Cardiac septum (tissue), 1 donor: ENCODE measurements at places on chromosomes 16 and 17. TPM values are rescaled to one million over a fixed set of nuclear protein-coding genes. Genes with fewer than 3 reads are reported as not detected.
A peak's percentile ranks its signal among the peaks of the same experiment; 100 is the strongest.

ARHGDIG gene
- 2.8 TPM for total RNA-seq

DNA sequence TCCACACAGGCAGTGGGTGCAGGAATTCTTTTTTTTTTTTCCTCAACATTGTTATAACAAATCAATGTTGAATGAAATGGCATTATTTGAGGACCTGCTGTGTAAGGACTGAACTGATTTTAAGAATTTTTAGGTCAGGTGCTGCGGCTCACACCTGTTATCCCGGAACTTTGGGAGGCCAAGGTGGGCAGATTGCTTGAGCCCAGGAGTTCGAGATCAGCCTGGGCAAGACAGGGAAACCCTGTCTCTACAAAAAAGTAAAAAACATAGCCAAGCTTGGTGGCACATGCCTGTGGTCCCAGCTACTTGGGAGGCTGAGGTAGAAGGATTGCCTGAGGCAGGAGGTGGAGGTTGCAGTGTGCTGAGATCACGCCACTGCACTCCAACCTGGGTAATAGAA lies 12.4 kb downstream of the MPRIP start:
- DNase-seq: peak; percentile 57

DNA sequence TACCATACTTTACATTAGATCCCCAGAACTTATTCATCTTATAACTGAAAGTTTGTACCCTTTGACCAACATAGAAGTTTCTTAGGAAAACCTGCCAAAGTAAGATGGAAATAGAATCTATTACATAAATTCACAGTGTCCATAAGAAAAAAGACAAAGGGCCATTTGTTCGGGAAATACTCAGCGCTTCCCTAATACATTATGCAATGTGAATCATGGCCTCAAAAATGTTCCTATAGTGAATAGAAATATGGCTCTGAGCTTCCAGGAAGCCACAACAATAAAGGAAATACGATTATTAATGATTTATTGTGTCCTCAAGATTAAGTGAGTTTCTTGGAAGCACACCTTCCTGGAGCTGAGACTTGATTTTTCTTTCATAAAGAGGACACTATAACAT lies 51.5 kb downstream of the GPRC5B start:
- DNase-seq: no peak

- DNase-seq: no peak
Observed at GRCh38 chr17:10620823-10621222, 36.3 kb downstream of the MYH3 start.

DNA sequence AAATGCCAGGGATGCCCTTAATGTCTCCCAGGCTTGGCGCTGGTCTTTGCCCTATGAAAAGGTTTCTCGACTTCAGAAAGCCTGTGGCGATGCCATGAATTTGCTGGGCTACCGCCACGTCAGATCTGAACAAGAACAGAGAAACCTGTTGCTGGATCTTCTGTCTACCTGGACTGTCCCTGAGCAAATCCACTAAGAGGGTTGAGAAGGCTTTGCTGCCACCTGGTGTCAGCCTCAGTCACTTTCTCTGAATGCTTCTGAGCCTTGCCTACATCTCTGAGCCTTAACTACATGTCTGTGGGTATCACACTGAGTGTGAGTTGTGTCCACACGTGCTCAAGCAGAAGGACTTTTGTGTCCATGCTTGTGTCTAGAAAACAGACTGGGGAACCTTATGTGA lies 11.4 kb downstream of the CHST4 start:
- no peak for DNase-seq
